Activated T-cell treated with anti-CD3 and anti-CD28 coated beads, Interleukin-2, amount 50 U/mL, for 48 hours (primary cell): ENCODE measurements at places on chromosomes 1 and 21.

- DNase-seq: peak; percentile 51
Measured at GRCh38 chr1:151984313-151984956, 9.2 kb downstream of the S100A10 start.

DNA sequence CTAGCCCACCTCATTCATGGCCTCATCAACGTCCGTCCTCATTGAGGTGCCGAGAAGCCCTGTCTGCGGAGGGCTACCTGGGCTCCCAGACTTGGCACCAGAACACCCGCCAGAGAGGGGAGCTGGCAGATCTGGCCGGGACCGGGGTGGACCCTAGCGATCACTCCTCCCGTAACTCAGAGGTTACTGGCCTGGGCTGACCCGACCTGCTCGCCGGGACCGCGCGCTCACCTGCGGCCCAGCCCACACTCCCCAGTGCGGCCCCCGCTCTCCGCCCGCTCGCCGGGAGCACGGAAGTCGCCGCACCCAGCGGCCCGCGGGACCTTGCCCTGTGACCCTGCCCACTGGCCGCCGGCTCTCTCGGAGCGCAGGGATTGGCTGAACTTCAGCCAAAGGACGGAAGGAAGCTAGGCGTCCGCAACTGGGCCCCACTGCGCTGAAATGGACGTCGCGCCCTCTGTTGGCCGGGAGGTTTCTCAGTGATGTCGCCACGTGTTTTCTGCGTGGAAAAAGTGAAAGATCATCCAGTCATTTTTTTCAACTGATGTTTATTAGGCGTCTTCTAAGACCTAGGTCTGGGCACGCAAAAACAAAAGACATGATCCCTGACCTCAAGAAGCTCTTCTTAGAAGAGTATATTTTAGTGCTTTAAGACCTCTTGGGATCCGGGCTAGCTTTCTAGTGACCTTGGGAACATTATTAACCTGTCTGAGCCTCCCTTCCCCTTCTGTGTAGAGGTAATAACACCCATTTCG is at the start of gene SMIM12:
SMIM12 (minus strand) TSS at position 304 of the 755 bp plus-strand sequence. CDS start 3,772 bp downstream, outside the sequence.
- DNase-seq: peak; percentile 95

DNA sequence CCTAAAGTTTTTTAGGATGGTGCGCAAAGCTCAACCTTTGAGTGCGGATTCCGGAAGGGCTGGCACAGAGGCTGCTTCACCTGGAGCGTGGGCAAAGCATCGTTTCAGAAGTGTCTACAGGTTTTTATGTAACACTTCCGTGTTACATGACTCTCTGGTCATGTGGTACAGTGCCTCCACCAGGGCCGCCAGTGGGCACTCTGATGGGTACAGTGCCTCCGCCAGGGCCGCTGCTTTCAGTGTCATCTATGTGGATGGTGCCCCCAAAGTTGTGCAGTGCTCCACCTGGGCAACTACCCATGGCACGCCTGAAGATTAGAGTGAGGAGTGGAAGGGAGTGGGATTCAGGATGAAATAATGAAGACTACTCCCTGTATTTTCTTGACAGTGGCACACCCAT is 101.4 kb upstream of the C1orf174 start:
- DNase-seq: no peak

DNA sequence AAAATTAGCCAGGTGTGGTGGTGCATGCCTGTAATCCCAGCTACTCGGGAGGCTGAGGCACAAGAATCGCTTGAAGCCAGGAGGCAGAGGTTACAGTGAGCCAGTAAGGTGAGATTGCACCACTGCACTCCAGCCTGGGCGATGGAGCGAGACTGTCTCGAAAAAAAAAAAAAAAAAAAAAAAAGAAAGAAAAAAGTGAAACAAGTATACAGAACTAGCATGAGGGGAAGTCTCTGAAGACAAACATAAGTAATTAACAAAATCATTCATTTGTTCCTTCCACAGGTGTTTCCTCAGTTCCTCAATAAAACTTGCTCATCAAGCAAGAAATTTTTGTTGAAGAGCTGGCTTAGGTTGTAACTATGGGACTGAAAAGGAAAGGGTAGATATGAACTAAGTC is 52.2 kb upstream of the CNN3 start:
- no peak for DNase-seq

DNA sequence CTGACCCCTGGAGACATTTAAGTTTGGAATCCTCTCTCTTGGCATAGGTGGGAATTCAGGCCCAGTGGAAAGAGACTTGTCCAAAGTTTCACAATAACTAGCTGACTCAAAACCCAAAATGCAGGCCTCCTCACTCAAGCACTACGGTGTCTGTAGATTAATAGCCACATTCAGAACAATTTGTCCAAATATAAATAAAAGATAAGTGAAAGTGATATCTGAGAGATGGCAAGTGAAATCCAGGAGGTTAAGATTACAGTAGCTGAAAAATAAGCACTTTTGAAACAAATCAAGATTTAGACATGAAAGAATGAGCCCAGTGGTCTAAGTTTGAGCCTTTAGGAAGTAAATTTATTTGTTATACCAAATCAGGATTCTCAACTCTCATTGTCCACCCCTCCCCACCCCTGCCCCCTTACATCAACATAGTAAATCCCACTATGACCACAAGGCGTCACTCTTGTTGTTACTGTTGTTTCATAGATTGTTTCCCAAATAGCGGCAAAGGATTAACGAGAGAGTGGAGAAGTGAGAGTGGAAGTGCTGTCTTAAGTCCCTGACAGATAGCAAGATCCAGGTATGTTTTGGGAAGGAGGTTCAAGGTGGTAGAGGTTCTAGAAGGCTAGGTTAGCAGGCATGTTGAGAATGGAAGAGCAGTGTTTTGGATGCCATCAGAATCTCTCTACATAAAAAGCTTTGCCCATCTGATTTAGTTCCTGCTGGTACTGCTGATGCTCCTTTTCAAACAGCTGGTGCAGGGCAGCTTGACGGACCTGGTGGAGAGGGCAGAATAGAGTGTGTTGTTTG is 7.1 kb upstream of the TPM3 start:
- DNase-seq: peak; percentile 31
